ENCODE measurements at places on chromosomes 6 and 20. TPM values are rescaled to one million over a fixed set of nuclear protein-coding genes. Genes with fewer than 3 reads are reported as not detected.

- no peak for DNase-seq
These were observed 137.5 kb upstream of the BACH2 start for GRCh38 chr6:90434094-90434493.

GRCh38 chr20:9119776-9120175 lies 50.9 kb downstream of the PLCB4 start:
- DNase-seq, result no peak

DNA sequence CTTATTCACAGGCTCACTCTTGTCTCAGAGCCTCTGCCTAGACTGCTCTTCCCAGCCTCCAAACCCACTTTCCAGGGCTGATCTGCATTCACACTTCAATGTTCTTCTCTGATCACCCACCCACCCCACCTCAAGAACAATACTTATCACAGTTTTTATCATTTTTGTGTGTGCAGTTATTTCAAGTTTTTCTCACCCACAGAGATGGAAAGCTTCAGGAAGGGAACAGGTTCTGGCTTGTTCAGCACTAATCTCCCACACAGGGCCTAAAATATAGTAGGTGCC lies 160.9 kb downstream of the MRPL14 start:
- DNase-seq, result no peak

- no peak for DNase-seq
These were observed 32.7 kb upstream of the SAMHD1 start for GRCh38 chr20:36984257-36984638.

DNA sequence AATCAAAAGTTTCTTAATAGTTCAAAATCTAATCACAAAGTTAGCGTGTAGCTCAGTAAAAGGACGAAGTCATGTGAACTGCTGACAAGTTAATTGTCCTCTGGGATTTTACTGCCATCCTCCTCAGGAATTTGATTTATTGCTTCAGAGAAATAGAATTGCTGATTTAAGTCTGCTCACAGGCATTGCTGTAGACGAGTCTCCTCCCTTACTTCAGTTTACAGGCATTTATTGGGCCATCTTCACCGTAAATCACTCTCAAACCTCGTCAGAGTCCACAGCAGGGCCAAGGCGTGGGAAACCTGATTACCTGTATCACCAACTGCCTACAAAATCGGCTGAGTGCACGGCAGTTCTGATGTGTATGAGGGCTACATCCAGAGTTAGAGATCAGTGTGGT lies 119.1 kb upstream of the PDE10A start:
- DNase-seq, result no peak

The MTFR2 gene
- not detected for polyA plus RNA-seq

The POLR1H gene
- 114 TPM for polyA plus RNA-seq
